ENCODE measurements at places on chromosomes 6 and 20.
A peak's percentile ranks its signal among the peaks of the same experiment; 100 is the strongest.

DNA sequence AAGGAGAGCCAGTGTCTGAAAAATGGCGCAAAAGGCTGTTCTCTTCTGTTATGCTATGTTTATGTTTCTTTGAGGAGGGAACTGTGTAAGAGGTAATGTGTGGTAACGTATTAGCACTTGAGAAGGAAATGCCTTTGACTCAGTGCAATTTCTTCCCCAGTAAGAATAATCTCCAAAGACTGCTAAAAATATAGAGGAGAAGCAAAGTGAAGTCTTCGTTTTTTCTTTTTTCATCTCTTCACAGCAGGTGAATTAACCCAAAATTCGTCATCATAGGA lies 47.1 kb upstream of the IFNGR1 start:
- no peak for DNase-seq

DNA sequence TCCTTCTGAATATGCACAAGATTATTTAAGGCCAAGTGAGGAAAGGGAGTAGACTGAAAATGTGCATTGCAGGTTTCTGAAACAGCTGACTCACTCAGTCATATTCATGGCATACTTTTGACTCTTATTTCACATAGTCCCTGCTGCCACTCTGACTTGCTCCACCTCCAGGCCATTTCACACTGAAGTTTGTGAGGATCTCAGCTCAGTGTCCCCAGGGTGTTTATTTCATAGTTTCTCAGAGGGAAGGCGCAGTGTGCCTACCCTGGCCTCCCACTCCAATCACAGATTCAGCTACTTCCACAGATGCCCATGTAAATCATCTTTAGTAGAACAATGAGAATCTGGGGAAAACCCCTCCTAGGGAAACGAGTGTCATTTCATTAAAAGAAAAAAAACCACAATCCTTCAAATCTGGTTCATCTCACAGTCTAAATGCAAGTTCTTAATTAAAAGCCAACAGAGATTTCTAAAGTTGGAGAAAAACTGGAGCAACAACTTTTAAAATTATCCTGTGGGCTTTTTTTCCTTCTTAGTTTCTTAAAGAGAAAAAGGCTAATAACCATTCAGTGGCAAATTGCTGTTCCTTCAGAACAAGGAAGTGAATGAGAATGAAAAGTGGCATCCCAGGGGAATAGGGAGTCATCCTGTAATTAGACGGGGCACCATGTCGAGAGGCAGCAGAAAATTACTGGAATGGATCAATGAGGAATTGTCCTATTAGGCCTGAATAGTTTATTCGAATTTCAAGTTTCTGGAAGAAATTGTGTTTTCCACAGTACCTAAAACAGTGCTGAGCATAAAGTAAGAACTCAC lies 133.6 kb downstream of the TFAP2B start:
- no peak for DNase-seq

DNA sequence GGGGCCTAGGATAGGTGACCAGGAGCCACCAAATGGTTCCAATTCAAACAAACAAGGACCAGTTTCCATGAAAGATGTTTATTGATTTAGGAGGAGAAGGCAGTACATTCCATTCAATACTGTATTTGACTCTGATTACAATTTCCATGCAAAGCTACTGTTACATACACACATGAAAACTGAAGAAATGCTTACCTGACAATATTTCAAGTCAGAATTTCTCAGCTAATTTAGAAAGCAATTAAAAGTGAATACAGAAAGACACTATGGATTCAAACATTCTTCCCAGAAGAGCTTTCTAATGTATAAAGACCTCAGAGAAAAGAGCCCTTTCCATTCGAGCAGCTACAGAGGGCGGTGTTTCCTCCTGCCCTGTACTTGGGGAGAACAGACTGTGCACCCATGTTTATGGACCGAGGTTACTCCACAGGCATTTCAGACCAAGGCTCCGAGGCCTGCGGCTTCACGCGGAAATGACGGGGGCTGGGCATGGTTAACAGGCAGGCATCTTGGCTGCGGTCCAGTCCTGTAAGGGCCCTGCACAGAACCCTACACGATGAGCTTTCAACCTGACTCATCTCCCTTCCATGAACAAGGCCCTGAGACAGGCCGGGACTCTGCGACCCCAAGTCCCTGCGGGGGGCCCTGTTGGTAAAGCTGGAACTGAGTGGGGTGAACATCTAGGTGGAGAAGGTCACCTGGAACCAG lies 25.7 kb upstream of the TCFL5 start:
- no peak for DNase-seq

DNA sequence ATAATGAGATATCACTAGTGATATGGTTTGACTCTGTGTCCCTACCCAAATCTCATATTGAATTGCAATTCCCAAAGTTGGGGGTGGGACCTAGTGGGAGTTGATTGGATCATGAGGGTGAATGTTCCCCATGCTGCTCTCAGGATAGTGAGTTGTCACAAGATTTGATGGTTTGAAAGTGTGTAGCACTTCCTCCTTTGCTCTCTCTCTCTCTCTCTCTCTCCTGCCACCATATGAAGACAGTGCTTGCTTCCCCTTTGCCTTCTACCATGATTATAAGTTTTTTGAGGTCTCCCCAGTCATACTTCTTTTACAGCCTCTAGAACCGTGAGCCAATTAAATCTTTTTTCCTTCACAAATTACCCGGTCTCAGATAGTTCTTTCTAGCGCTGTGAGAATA lies 1002.0 kb upstream of the ADGRB3 start:
- DNase-seq, result no peak

- no peak for DNase-seq
These were observed 5.0 kb downstream of the JAG1 start for GRCh38 chr20:10668677-10669368.

DNA sequence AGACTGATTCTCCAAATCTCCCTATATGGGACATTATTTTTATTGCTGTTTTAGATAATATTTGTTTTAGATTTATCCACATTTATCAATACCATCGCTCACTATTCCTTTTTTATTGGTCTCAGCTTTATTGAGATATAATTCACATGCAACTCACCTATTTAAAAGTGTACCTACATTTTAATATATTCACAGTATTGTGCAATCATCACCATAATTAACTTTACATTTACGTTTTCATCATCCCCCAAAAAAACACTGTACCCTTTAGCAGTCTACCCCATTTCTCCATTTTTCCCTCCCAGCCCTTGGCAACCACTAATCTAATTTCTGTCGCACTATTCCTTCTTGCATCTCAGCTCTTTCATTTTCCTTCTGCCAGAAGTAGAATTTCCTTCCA lies 110.8 kb upstream of the HDAC2 start:
- DNase-seq, result no peak

GRCh38 chr20:21490105-21490504 lies 23.8 kb downstream of the NKX2-2 start:
- DNase-seq, result no peak

DNA sequence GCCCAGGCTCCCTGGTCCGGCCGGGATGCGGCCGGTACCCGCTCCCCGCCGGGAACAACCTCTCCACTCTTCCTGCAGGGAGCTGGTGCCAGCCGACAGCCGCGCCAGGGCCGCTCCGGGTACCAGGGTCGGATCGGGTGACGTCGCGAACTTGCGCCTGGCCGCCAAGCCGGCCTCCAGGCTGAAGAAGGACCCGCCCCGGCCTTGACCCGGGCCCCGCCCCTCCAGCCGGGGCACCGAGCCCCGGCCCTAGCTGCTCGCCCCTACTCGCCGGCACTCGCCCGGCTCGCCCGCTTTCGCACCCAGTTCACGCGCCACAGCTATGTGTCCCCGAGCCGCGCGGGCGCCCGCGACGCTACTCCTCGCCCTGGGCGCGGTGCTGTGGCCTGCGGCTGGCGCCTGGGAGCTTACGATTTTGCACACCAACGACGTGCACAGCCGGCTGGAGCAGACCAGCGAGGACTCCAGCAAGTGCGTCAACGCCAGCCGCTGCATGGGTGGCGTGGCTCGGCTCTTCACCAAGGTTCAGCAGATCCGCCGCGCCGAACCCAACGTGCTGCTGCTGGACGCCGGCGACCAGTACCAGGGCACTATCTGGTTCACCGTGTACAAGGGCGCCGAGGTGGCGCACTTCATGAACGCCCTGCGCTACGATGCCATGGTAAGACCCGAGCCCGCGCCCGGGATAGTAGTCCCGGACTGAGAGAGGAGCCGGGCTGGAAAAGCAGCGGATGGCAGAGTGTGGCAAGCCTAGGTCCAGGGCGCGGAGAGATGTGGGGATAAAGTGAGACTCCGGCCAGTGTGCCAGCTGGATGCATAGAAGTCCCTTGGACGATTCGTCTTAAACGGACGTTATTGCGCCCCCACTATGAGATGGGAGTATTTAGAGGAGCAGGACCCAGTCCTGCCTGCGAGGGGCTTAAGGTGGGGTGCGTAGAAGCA lies at the start of gene NT5E:
Gene NT5E (plus strand): TSS at position 266 of the 942 bp plus-strand sequence. CDS start 57 bp downstream, at position 323.
- peak; percentile 35 for DNase-seq

- no peak for DNase-seq
These were observed 62.6 kb downstream of the AK9 start for GRCh38 chr6:109628158-109629000.

GRCh38 chr20:11180186-11180585 lies 506.4 kb upstream of the JAG1 start:
- DNase-seq, result no peak

GRCh38 chr6:44304282-44305199 lies 8.6 kb downstream of the AARS2 start:
- DNase-seq, result peak; percentile 29

DNA sequence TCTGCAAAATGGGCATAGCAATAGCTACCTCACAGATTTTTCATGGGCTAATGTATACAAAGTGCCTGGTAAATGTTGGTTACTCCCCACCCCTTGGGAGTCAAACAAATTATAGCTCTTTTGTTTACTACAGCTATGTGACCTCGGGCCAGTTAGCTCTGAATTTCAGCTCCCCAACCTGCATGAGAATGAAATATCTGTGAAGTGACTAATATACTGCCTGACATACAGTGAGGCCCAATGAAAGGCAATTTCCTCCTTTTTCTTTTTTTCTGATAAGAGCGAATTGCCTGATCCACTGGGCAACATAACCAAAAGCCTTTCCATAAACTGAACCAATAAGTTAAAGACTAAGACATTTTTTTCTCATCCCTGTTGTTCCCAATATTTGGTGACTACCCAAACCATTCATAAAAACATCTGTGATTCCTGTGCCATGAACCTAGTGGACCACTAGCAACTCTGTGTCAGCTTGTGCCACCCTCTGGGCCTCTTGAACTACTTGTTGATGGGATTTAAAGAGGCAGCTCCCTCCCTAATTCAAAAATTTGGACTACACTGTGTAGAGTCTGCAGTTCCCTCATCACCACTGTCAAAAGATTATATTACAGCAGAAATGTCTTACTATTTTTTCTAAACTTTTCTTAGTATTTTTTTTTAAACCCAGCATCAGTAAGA lies 91.9 kb upstream of the TMEM30A start:
- no peak for DNase-seq

DNA sequence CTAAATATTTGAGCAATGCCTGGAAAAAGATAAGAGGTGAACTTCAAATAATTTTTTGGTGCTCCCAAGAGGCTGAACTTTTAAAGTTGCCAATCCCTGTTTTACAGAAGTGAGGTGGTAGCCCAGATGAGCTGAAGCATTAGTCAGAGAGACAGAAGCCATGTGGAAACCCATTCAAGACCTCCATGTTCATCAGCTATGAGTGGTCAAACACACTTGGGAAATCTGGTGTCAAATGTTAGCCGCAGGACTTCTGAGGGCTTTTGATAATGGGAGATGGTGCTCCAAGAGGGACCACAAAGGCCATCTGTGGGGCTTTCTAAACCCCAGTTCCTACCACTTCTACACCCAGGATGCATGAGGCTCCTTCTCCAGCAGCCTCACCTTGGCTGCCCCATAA lies 77.5 kb upstream of the MRPS10 start:
- no peak for DNase-seq

- no peak for DNase-seq
These were observed 79.1 kb downstream of the LYRM2 start for GRCh38 chr6:89559487-89559886.

GRCh38 chr6:170347091-170347490 lies 40.5 kb downstream of the FAM120B start:
- peak; percentile 54 for DNase-seq

GRCh38 chr6:109036574-109037294 lies 57.9 kb downstream of the SESN1 start:
- DNase-seq, result no peak

DNA sequence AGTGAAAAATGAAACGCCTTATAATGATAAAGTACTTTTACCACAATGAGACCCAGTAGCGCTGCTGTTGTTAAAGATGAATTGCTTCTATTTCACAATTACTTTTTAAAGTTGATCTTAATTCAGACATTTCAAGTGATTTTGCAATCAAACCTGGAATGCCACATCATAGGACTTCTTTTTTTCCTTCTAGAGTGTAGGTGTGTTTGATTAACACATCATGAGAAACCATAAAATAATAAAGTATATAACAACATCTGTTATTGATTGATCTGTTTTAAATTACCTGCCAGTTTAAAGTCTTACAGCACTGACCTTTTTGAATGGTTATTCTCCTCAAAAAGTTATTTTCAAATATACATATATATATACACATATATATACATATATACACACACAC lies 38.6 kb downstream of the HEBP2 start:
- no peak for DNase-seq

GRCh38 chr6:15511248-15512125 lies 151.3 kb downstream of the DTNBP1 start:
- DNase-seq, result no peak

GRCh38 chr20:57647006-57647932 lies 27.0 kb upstream of the ZBP1 start:
- no peak for DNase-seq

- DNase-seq, result no peak
These were observed 434.5 kb downstream of the HDGFL1 start for GRCh38 chr6:23003671-23004467.

GRCh38 chr6:105894556-105894955 lies 191.6 kb upstream of the PRDM1 start:
- DNase-seq, result no peak

DNA sequence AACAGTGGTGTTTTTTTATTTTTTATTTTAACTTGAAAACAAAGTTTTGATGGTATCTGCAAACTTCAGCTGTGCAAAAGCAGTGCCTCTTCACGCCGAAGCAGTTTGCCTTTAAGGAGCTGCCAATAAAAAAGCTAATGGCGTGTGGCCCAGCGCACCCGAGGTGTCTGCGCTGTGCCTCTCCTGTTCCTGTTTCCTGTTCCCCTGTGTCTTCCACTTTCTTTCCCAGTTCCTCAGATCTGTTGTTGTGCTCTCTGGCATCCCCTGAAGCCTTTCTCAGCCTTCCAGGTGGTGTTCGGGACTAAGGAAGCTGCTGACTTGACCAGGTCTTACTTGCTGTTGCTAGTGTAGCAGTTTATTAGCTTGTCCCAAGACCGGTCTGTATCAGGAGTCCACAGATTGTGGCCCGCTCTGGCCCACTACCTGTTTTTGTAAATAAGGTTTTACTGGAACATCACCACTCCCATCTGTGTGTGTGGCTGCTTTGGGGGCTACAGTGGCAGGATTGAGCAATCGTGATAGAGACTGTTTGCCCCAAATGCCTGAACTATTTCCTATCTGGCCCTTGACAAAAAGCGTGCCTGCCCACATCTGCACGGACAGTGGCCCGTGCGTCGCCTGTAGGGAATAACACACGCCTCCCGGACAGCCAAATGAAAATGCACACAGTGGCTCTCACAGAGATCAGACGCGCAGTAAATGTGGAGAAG lies 178.3 kb downstream of the TMEM242 start:
- DNase-seq, result no peak

All from T-helper 2 cell (primary cell).